ENCODE measurements at places on chromosomes 6 and 20. TPM values are rescaled to one million over a fixed set of nuclear protein-coding genes. Genes with fewer than 3 reads are reported as not detected.

Gene ADNP
- 32.0 TPM for polyA plus RNA-seq

Gene ATP9A
- polyA plus RNA-seq, result 7.1 TPM

Gene LINC00237
- not detected for polyA plus RNA-seq

Gene STMND1
- polyA plus RNA-seq, result not detected

Gene PRR18
- not detected for polyA plus RNA-seq

Gene CLPSL2
- polyA plus RNA-seq, result not detected

Gene RNF182
- polyA plus RNA-seq, result 0.90 TPM

Gene E2F1
- 0.90 TPM for polyA plus RNA-seq

Gene ANGPT4
- 0.24 TPM for polyA plus RNA-seq

Gene TOX2
- polyA plus RNA-seq, result 4.7 TPM

Gene VWA7
- polyA plus RNA-seq, result 10.2 TPM

Gene TRIM27
- 33.9 TPM for polyA plus RNA-seq

Gene RSPO3
- polyA plus RNA-seq, result 1.2 TPM

GRCh38 chr6:163381118-163381756 lies 33.3 kb upstream of the QKI start:
- DNase-seq, result peak; percentile 57
- H3K4me1 ChIP-seq, result no peaks in the 10 kb centered on the region
- H3K36me3 ChIP-seq, result no peaks in the 10 kb centered on the region
- H3K27ac ChIP-seq, result no peak overlapping the region
- no peaks in the 10 kb centered on the region for H3K27me3 ChIP-seq

GRCh38 chr6:107244742-107245480 lies 129.6 kb upstream of the BEND3 start:
- H3K36me3 ChIP-seq, result no peaks in the 10 kb centered on the region
- no peak overlapping the region for H3K27ac ChIP-seq
- H3K27me3 ChIP-seq, result no peaks in the 10 kb centered on the region
- H3K4me1 ChIP-seq, result no peaks in the 10 kb centered on the region

- no peak for DNase-seq
- no peaks in the 10 kb centered on the region for H3K4me1 ChIP-seq
- H3K27me3 ChIP-seq, result no peaks in the 10 kb centered on the region
- H3K36me3 ChIP-seq, result peaks cover 68% of the 10 kb centered on the region
These were observed 11.9 kb downstream of the ZKSCAN8 start for GRCh38 chr6:28153546-28153945.

GRCh38 chr6:33757113-33757512 lies 10.4 kb upstream of the IP6K3 start:
- H3K4me3 ChIP-seq, result no peak overlapping the region
- H3K4me1 ChIP-seq, result peaks cover 7% of the 10 kb centered on the region
- H3K27me3 ChIP-seq, result no peaks in the 10 kb centered on the region
- no peaks in the 10 kb centered on the region for H3K36me3 ChIP-seq

GRCh38 chr20:20084296-20084752 lies 32.0 kb downstream of the CFAP61 start:
- peak overlapping the region; percentile 29 for H3K4me3 ChIP-seq
- H3K36me3 ChIP-seq, result no peaks in the 10 kb centered on the region
- no peaks in the 10 kb centered on the region for H3K4me1 ChIP-seq
- H3K27ac ChIP-seq, result no peak overlapping the region

GRCh38 chr6:124947971-124948451 lies 14.2 kb upstream of the RNF217 start:
- no peak overlapping the region for H3K4me3 ChIP-seq
- H3K4me1 ChIP-seq, result no peaks in the 10 kb centered on the region
- no peaks in the 10 kb centered on the region for H3K36me3 ChIP-seq
- no peak for DNase-seq
- H3K27me3 ChIP-seq, result no peaks in the 10 kb centered on the region

GRCh38 chr20:56368351-56369134 lies 9.8 kb downstream of the FAM210B start:
- H3K27me3 ChIP-seq, result no peaks in the 10 kb centered on the region
- H3K4me3 ChIP-seq, result no peak overlapping the region
- no peaks in the 10 kb centered on the region for H3K4me1 ChIP-seq
- no peak overlapping the region for H3K27ac ChIP-seq
- H3K36me3 ChIP-seq, result peaks cover 4% of the 10 kb centered on the region
- DNase-seq, result no peak

- H3K27ac ChIP-seq, result no peak overlapping the region
- no peaks in the 10 kb centered on the region for H3K27me3 ChIP-seq
- no peak for DNase-seq
These were observed 247.8 kb downstream of the BMP2 start for GRCh38 chr20:7015257-7015656.

- no peak for DNase-seq
- no peak overlapping the region for H3K4me3 ChIP-seq
- H3K36me3 ChIP-seq, result no peaks in the 10 kb centered on the region
- peaks cover 7% of the 10 kb centered on the region for H3K4me1 ChIP-seq
- no peak overlapping the region for H3K27ac ChIP-seq
These were observed 109.4 kb upstream of the NEDD9 start for GRCh38 chr6:11341867-11342266.

- no peak for DNase-seq
- H3K27me3 ChIP-seq, result no peaks in the 10 kb centered on the region
- no peak overlapping the region for H3K27ac ChIP-seq
- no peaks in the 10 kb centered on the region for H3K4me1 ChIP-seq
These were observed 348.3 kb upstream of the ZFP64 start for GRCh38 chr20:52539891-52540290.

GRCh38 chr20:59518881-59519706 lies 85.2 kb upstream of the PHACTR3 start:
- H3K36me3 ChIP-seq, result no peaks in the 10 kb centered on the region
- peak; percentile 64 for DNase-seq
- H3K4me3 ChIP-seq, result no peak overlapping the region
- no peak overlapping the region for H3K27ac ChIP-seq
- no peaks in the 10 kb centered on the region for H3K4me1 ChIP-seq

- peak; percentile 64 for DNase-seq
- peak overlapping the region; percentile 51 for H3K27ac ChIP-seq
- peaks cover 29% of the 10 kb centered on the region for H3K27me3 ChIP-seq
- H3K4me3 ChIP-seq, result peak overlapping the region; percentile 25
- no peaks in the 10 kb centered on the region for H3K4me1 ChIP-seq
These were observed 559 bp upstream of the EYA4 start for GRCh38 chr6:133240511-133241085.

DNA sequence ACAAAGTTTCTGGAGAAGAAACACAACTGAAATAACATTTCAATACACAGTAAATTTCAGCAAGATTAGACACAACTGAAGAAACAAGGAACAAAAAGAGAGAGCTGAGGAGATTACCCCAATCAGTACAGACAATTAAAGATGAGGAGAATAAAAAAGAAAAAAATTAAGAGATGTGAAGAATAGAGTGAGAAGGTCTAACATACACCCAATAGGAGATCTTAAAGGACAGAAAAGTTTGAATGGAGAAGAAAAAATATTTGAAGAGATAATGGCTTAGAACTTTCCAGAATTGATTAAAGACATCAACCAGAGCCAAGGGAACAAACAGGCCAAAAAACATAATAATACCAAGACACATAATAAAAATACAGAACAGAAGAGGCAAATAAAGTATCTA lies 116.4 kb downstream of the HUS1B start:
- H3K27ac ChIP-seq, result no peak overlapping the region
- H3K36me3 ChIP-seq, result peaks cover 2% of the 10 kb centered on the region
- no peak for DNase-seq
- no peaks in the 10 kb centered on the region for H3K4me1 ChIP-seq
- H3K27me3 ChIP-seq, result no peaks in the 10 kb centered on the region

DNA sequence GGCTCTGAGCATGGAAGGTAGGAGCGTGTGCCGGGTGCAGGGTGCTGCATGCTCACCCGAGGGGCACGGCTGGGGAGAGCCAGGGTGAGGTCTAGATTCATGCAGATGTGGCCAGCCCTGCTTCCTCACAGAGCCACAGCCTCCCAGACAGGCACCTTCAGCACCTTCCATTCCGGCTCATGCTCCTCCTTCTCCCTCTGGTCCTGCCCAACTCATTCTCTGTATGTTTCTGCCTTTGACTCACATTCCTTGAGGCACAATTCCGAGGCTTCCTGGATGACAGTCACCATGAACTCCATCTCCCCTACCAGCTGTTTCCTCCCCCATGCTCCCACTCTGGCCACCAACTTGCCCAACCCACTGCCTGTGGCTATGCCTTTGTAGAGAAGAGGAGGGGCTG lies 35.4 kb downstream of the DACT2 start:
- H3K4me3 ChIP-seq, result no peak overlapping the region
- H3K27ac ChIP-seq, result no peak overlapping the region
- peaks cover 5% of the 10 kb centered on the region for H3K4me1 ChIP-seq
- peak; percentile 23 for DNase-seq
